ENCODE measurements at places on chromosomes 13 and 19.

- DNase-seq = no peak
Measured at GRCh38 chr13:71638751-71639150, 228.3 kb downstream of the DACH1 start.

DNA sequence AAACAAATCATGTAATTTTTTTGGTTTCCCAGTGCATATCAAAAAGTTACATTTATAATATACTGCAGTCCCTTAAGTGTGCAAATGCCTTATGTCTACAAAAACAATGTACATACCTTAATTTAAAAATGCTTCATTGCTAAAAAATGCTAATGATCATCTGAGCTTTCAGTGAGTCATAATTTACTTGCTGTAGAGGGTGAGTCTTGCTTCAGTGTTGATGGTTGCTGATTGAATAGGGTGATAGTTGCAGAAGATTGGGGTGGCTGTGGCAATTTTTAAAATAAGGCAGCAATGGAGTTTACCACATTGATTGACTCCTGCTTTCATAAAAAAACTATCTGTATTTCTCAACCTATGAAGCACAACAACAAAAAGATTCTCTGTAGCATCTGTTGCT, 613.9 kb downstream of the TBC1D4 start:
- DNase-seq = no peak

- no peak for DNase-seq
Measured at GRCh38 chr13:47480121-47480520, 521.0 kb downstream of the SUCLA2 start.

- DNase-seq = no peak
Measured at GRCh38 chr13:83498481-83499190, 383.6 kb downstream of the SLITRK1 start.

- DNase-seq = peak; percentile 100
Measured at GRCh38 chr19:506404-507285, 652 bp upstream of the TPGS1 start.

GRCh38 chr13:20984879-20985278, 76.5 kb downstream of the LATS2 start:
- DNase-seq = no peak

DNA sequence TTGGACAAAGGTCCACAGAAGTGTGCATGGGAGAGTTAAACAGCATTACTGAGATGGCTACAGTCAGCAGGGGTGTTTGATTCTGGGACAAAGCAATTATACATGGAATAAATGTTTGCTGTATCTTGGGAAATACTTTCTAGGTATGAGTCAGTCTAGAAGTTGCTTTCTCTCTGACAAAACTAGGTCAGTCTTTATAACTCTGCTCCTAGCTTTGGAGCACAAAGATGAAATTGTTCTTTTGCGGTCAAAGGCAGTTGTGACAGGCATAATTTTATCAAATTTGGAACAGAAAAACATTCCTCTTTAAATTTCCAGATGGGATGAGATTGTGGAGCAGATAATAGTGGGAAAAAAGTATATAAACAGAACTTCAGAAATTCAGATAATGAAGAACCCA, 1045.4 kb upstream of the MIR17HG start:
- peak; percentile 7 for DNase-seq

DNA sequence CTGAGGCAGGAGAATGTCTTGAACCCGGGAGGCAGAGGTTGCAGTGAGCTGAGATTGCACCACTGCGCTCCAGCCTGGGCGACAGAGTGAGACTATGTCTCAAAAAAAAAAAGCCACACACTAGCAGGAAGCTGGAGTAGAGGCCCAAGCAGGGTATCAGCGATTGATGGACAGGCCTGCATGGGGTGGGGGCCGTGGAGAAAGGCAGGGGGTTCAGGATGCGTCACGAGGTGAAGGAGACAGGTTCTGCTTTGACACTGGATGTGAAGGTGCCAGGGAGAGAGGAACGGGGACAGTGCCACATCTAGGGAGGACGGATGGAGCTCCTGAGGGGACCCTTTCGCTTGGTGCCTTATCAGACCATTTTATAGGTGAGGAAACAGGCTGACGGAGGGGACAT, 7.1 kb downstream of the COLGALT1 start:
- DNase-seq = no peak

- no peak for DNase-seq
Measured at GRCh38 chr13:33259296-33259695, 26.3 kb downstream of the STARD13 start.

DNA sequence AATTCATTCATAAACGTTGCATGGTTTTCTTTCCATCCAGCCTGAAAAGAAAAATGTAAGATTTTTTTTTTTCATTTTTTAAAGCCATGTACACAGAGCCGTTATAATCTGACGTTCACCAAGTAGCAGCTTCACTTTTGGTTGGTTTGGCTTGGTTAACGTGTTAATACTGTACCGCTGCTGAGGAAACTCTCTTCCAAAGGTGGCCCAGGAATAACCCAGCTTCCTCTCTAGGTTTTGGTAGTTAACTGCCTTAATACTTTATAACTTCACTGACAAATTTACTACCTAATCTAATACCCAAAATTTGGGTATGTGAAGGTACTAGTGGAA, 1.7 kb downstream of the INTS6 start:
- DNase-seq = no peak

GRCh38 chr13:102697264-102697663, 2.4 kb upstream of the METTL21C start:
- no peak for DNase-seq

DNA sequence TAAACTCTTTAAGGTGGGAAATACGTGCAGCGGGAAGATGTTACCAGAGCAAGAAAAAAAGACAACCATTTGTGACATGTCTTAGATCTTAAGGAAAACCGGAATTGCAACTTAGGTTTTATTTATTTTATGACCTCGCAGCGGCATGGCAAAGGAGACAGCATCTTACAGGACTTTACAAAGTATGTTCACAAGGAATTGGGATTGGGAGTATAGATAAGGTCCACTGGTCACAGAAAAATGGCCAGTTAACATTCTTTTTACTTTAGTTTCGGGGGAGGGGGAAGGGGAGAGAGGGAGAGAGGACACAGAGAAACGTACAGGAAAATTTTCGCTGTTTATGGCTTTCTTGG, 104.5 kb upstream of the DIAPH3 start:
- DNase-seq = no peak
